ENCODE measurements at places on chromosomes 11 and 22.

GRCh38 chr22:49586244-49586748 lies 241.4 kb downstream of the BRD1 start:
- DNase-seq = no peak

GRCh38 chr11:72514331-72514730 lies 80.0 kb upstream of the CLPB start:
- DNase-seq = no peak

GRCh38 chr11:116035977-116036376 lies 531.8 kb upstream of the CADM1 start:
- no peak for DNase-seq

DNA sequence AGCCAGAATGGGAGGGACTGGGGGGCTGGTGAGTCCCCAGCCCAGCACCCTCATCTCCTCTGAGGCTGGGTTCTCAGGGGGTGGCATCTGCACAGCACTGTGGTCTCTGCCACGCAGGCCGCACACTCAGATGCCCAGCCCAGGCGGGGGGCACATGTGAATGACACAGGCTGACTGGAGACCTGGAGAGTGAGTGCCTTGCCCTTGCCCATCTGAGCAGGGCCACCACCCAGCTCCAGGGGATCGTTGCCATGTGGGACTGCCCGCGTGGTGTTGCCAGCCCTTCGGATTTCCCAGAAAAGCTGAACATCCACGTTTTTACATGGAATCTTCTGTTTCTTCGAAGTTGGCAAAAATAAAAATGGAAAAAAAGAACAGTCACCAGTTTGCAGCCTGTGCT lies 18.9 kb downstream of the PRDM11 start:
- no peak for DNase-seq

DNA sequence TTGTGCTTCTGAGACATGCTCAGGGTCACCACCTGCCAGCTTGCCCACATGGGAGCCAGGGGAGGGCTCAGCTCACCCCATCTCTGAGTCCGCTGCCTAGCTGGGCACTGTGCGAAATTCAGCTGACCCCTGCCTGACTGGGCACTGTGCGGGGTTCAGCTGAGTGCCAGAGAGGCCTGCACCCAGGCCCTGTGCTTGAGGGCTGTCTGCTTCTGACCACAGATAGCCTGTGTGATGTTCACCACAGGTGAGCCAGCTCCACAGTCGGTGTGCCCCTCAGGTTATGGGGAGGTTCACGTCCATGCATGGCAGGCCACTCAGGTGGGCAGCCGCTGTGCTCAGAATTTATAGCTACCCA lies 84.5 kb upstream of the SUSD2 start:
- DNase-seq = no peak

- no peak for DNase-seq
These were observed 69.9 kb downstream of the BUD13 start for GRCh38 chr11:116702772-116703385.

- no peak for DNase-seq
These were observed 38.6 kb upstream of the POGLUT3 start for GRCh38 chr11:108536783-108537182.

- no peak for DNase-seq
These were observed 22.3 kb downstream of the DGCR6L start for GRCh38 chr22:20297414-20298109.

DNA sequence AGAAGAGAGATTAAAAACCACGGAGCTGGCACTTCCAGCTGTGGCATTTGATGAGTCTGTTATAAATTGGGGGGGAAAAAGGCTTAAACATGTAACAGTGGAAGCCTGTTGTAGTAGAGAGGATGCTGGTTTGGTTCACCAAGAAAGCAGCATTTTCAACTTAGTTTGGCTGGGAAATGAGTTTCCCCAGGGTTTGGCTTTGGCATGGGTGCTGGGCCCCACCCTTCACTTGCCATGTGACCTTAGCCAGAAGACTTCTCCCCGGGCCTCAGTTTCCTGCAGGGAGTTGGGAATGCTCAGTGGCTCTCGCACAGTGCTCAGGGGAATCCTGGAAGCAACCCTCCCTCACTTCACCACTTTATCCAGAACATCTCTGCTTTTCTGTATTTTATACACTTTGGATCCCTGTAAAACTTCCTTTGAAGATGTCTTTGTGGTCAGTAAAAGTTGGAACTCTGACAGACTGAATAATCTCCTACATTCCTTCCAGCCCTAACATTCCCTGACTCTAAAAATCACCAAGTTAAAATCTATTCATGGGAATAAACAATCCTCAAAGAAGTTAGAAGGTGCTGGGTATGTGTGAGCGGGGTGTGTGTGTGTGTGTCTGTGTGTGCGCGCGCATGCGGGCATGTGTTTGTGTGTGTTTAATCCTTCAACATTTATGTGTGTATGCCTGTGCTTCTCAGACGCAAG lies 166.0 kb downstream of the TENM4 start:
- DNase-seq = no peak

GRCh38 chr11:15725246-15725645 lies 610.5 kb downstream of the INSC start:
- DNase-seq = no peak

DNA sequence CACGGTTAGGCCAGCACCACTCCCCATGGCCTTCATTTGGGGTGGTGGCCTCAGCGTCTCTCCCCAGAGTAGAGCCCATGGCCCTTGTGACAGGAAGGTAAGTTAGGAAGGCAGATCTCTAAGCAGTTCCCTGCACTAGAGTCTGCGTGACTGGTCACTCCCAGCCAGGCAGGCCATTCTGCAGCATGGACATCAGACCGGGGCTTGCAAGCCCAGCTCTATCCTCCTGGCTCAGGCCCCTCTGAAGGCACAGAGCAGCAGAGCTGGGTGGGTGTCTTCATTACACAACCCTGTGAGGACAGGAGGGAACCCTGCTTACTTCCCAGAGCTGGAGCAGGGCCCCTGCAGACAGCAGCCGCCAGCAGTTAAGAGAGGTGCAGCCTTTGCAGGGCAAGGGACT lies 77.3 kb downstream of the PIWIL3 start:
- no peak for DNase-seq

GRCh38 chr11:532986-533585 lies 2.3 kb downstream of the HRAS start:
- DNase-seq = no peak

GRCh38 chr22:46360891-46361290 lies 25.4 kb downstream of the TRMU start:
- no peak for DNase-seq

Data from amygdala (tissue), 56 donors.